ENCODE measurements at places on chromosomes 11 and 22.

GRCh38 chr11:102147632-102148031, 37.4 kb downstream of the YAP1 start:
- DNase-seq, result no peak

GRCh38 chr11:76698321-76699043, 27.9 kb upstream of the LRRC32 start:
- peak; percentile 28 for DNase-seq

- DNase-seq, result no peak
Measured at GRCh38 chr11:14541192-14541947, 21.2 kb upstream of the PSMA1 start.

DNA sequence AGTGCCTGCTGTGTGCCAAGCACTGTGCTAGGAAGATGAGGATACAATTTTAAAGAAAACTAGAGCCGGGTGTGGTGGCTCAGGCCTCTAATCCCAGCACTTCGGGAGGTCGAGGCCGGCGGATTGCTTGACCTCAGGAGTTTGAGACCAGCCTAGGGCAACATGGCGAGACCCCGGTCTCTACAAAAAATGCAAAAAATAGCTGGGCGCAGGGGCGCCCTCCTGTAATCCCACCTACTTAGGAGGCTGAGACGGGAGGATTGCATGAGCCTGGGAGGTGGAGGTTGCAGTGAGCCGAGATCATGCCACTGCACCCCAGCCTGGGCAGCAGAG, 8.3 kb downstream of the TPBGL start:
- DNase-seq, result no peak

- no peak for DNase-seq
Measured at GRCh38 chr11:8823174-8823742, 87.7 kb upstream of the AKIP1 start.

- no peak for DNase-seq
Measured at GRCh38 chr22:29259253-29259899, 8.4 kb downstream of the RHBDD3 start.

GRCh38 chr11:112228706-112229105, 2.5 kb downstream of the PTS start:
- no peak for DNase-seq

DNA sequence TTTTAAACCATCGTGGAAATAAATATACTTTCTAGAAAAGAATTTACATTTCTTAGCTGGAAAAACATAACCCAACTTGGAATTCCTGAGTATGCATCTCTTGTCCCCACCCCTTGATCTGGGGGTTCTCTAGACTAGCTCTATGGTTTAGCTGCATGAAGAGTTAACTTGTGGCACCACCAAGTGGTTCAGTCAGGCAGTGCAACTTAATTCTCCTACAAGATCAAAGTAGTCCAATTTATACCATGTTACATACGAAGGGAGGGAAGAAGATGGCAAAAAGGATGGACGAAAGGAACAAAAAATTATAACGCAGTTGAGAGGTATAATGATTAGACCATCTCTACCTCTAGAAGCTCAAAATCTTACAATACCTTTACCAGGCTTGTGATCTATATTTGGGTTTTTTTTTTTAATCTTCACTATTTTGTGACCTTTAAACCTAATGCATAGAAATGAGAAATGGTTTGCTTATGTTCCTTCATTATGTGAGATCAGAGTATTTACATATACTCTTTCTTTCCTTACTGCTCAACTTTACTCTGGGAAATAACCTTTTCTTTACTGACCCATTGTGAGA, 28.5 kb upstream of the ALKBH3 start:
- peak; percentile 76 for DNase-seq

- no peak for DNase-seq
Measured at GRCh38 chr11:111463276-111463675, 48.9 kb downstream of the BTG4 start.

DNA sequence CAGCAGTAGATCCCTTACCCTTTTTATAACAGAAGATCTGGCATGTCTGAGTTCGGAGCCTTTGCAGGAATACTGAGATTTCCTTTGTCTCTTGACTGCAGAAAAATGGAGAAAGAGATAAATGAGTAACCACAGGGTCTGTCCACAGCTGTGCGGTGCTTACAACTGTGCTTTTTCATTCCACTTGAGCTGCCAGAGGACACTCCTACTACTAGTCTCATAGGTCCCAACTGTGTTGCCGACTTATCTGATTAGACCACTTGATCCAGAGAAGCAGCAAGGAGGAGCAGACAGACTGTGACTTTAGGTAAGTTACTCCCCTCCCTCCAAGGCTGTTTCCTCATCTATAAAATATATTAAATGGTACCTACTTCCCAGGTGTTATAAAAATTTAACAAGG, 17.5 kb downstream of the FAM227A start:
- no peak for DNase-seq

GRCh38 chr11:103586756-103587155, 449.7 kb upstream of the DDI1 start:
- peak; percentile 8 for DNase-seq

GRCh38 chr11:34631297-34631696, 10.4 kb downstream of the EHF start:
- DNase-seq, result no peak

DNA sequence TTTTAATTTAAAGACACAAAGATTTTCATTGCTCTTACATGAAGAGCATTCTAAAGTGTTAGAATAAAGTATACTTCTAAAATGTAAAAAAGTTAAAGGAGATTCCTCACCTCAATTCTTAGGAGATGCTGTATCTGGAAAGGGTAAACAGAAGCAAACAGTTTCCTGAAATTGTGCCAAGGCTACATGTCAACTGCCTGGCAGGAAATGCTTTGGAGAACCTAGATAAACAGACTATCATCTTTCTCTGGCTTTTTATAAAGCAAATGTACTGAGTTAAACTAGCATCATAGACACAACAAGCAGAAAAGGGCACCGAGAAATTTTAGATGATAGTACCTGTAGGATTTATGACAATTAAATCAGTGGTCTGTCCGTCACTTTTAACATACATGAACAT, 24.7 kb upstream of the AKIP1 start:
- DNase-seq, result peak; percentile 48

DNA sequence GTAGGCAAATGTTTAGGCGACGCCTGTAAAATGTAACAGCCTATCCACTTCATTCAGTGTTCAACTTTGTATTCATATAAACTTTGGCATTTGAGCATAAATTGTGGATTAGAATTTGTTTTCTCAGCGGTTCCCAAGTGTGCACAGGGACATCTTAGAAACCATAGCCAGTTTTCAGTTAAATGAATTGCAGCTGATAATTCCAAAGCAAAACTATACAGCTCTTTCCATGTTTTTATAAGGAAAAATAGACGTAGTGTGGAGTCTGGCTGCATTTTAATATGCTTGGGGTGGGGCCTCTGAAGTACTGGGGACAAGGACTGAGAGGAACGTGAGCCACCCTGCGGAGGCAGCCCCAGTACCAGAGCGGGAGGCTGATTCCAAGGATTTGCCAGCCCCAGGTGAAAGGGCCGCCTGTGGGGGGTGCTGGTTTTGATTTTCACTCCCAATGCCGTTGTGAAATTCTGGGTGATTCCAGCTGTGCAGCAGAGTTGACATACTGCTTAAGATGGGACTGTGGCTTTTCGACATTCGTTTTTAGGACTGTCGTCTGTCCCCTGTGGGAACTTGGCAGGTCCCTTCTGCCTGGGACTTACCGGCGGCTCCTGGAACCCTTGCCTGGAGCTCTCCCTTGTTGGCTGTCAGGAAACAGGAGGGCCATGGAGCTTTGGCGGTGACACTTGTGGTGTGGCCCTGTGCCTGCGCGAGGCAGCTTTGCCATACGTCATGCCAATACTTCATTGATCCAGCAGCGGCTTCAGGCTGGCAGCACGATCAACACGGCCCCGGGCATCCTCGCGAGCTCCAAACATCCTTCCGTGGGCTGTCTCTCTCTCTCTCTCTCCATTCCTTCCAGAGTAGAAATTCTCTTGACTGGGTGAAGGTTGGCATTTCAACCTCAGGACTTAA, 370.9 kb downstream of the TBC1D22A start:
- no peak for DNase-seq

DNA sequence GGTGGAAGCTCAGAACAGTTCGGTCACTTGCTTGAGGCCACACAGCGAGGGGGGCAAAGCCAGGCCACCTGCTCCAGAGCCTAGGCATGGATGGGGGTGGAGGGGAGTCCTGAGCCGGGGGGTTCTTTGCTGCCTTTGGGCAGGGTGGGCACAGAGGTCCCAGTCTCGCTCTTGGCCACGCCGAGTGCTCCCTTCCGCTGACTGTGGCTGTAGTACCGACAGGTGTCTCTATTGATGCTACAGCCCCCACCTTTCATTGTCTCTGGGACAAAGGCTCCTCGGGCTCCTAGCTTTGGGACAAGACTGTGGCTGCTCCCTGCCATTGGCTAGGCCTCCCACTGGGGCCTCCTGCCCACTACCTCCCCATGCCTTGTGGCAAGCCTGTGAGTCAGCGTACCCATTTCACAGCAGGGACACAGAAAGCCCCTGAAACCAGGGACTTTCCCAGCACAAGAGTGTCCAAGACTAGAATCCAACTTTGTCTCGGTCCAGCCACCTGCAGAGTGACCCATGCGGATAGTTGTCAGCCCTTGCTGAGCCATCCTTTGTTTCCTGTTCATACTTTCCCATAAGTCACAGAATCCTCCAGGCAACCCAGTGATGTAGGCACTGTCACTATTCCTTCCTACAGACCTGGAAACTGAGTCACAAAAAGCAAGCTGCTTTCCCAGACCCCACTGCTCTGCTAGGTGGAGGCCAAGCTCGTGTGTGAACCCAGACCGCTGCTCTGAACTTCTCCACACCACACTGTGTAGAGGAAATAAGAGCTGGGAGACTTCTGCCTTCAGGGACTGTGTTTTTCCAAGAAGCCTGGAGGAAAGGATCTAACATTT, 17.2 kb downstream of the MYEOV start:
- no peak for DNase-seq

DNA sequence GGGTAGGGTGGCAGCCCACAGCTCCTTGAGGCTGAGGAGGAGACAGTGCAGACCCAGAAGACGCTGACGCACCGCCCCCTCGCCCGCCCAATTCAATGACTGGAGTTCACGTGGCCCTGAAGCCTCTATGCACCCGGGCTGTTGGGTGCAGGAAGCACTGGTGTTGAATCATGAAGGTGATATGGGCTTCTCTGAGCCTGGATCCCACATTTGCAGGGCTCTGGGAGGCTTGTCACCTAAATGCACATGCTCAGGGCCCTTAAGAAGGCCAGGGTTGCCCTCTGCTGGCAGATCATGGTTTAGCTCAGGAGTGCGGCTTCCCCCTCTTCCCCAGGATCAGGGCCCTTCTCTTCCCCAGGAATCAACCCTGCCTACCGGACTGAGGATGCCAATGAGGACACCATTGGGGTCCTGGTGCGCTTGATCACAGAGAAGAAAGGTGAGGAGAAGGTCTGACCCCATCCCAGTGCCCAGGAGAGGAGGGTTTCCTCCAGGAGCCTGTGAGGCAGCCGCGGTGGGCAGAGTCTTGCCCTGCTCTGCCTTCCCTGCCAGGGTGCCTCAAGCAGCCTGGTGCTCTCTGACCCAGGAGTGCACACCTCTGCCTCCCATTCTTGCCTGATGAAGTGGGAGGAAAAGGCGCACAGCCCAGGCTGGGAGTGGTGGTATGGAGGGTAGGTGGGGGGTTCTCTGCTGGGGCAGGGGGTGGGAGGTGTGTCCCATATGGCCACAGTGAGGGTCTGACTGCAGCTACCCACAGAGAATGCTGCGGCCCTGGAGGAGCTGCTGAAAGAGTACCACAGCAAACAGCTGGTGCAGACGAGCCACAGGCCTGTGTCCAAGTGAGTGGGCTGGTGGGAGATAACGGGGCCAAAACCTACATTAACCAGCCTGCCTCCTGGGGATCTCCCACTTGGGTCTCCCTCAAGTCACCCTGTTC, 17.5 kb downstream of the RELT start:
- DNase-seq, result peak; percentile 84

DNA sequence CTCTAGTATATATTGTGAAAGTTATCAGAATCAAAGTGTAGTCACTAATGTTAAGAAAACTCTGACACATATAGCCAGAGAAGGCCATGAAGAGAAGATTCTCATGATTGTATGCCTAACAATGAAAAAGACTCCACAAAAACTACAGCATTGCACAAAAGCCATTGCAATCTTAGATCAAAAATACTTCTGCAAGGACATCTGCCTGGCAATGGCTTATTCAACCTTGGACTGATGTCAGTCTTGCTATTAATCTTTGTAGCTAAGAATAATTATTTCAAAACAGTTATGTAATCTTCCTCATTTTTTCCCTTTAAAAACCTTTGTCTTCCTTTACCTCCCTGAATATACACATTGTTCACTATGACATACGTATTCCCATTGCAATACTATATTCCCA, 55.3 kb upstream of the SLC36A4 start:
- DNase-seq, result no peak

GRCh38 chr11:31813391-31814175, 2.5 kb upstream of the PAX6 start:
- peak; percentile 29 for DNase-seq

GRCh38 chr11:76672431-76673175, 2.1 kb upstream of the LRRC32 start:
- no peak for DNase-seq

- no peak for DNase-seq
Measured at GRCh38 chr11:2328656-2329354, 27.0 kb downstream of the TSPAN32 start.

GRCh38 chr11:3206156-3206921, 12.3 kb downstream of the MRGPRG start:
- DNase-seq, result no peak

DNA sequence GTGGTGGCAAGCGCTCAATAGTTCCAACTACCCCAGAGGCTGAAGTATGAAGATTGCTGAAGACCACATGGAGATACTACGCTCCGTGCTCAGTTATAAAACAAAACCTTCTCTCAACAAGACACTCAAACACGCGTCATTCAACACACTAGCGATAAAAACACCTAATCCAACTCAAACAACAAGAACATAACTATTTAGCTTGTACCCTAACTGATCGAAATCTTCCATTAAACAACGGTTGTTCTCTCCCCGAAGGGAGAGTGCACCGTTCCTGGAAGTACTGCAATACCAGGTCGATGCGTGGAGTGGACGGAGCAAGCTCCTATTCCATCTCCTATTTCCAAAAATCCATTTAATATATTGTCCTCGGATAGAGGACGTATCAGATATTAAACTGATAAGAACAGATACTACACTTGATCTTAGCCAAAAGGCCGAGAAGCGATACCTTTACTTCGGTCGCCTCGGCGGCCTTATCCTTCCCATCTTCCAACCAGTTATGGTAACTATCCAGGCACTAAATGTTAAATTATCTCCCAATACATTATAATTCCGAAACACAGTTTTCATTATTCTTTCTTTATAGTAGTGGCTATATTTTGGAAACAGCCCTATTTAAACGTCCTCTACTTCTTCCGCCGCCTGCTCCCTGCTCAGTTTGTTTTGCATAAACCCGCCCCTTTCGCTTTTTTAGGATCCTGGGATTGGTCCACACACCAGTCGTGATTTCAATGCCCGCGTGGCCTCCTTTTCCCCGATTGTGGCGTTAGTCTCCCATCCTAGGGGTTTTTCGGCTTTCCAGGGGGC, 2.2 kb upstream of the WDR74 start:
- DNase-seq, result peak; percentile 100

DNA sequence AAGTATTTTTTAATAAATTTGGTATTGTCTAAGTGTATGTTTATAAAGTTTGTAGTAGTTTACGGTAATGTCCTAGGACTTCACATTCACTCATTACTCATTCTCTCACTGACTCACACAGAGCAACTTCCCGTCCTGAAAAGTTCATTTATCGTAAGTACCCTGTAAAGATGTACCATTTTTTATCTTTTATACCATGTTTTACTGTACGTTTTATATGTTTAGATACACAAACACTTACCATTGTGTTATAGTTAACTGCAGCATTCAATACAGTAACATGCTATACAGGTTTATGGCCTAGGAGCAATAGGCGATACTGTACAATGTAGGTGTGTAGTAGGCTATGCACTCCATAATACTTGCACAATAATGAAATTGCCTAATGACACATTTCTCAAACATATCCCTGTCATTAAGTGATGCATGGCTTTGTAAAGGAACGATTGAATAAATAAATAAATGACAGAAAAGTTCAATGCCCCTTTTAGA, 12.5 kb upstream of the CARD18 start:
- peak; percentile 88 for DNase-seq
